ENCODE measurements at places on chromosomes 13 and 19. TPM values are rescaled to one million over a fixed set of nuclear protein-coding genes. Genes with fewer than 3 reads are reported as not detected.

The UPF1 gene
- 68.8 TPM for total RNA-seq

The KLK6 gene
- 0.39 TPM for total RNA-seq

The KLF12 gene
- total RNA-seq: 35.7 TPM

The CGB7 gene
- total RNA-seq: 4.7 TPM

The RDH8 gene
- total RNA-seq: not detected

The POU2F2 gene
- under 0.01 TPM for total RNA-seq

The ADAMTS10 gene
- 16.9 TPM for total RNA-seq

The ATF5 gene
- 4.6 TPM for total RNA-seq

The ZNF350 gene
- 10.3 TPM for total RNA-seq

The CTXN1 gene
- 0.39 TPM for total RNA-seq

The LILRB3 gene
- total RNA-seq: not detected

The ZNF829 gene
- total RNA-seq: 4.7 TPM

All from placental epithelial cell (primary cell).